Fibroblast of mammary gland (primary cell): ENCODE measurements at places on chromosomes 4 and X.

DNA sequence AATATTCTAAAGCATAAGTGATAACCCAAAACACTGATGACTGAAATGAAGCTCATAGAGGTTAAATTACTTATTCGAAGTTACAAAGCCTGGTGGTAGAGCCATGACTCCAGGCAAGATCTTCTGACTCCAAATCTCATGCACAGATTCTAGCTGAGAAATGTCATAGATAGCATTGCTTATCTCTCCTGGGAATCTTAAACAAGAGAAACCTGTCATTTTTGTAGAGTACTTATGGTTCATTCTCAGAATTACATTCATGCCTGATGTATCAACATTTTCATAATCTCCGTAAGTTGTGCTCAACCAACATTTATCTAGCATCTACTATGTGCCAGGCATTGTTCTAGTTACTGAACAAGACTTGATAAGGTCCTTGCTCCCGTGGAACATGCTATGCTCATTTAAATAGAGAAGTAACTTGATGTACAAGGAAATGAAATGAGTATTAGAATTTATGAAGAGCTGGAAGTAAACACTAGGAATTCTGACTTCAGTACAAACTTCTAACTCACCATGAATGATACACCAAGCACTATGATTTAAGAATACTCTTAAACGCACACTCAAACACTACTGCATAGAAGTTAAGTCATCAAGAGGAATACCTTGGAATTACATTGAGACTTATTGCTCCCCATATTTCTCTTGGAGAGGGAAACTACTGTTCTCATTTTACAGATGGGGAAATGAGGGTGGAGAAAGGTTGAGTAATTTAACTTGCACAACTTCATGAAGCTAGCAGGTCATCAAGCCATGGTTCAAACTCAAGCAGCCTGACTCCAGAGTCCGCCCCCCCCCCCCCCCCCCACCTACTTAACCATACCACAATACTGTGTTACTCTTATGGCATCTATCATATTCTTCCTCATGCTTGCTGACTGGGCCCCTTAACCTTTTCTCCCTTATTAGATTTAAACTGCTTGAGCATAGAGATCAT lies 45.4 kb downstream of the MBNL3 start:
- DNase-seq: peak; percentile 58

DNA sequence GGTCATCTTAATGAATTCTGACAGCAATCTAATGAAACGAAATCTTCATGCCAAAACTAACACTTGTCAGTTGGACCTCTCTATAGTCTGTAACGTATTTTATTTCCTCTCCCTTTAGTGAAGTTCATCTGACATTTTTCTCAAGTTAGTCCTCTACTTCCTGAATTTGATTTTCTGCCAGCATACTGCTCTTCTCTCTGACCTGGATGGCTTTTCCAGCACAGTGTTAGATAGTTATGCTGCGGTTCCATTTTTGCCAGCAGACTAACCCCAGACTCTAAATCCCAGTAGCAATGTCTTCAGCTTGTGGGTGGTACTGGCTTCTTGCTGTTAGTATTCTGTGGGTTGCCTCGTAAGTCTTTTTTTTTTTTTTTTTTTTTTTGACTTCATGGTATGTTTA lies 146.7 kb upstream of the VEGFC start:
- peak; percentile 75 for DNase-seq

- no peak for DNase-seq
These were observed 31.5 kb upstream of the S100G start for GRCh38 chrX:16618422-16618821.

DNA sequence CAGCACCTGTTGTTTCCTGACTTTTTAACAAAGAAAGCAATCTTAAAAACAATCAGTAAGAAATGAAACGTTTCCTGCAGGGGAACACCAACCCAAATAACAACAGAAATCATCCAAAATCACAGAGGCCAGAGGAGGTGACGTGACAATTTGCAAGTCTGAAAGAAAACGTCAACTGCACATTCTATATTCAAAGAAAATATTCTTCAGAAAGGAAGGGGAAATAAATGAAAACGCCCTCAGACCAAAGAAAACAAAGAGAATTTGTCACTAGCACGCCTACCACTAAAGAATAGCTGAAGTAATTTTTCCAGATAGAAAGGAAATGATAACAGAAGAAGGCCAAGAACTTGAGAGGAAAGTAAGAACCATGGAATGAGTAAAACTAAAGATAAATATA lies 74.4 kb downstream of the CASP3 start:
- DNase-seq: no peak

DNA sequence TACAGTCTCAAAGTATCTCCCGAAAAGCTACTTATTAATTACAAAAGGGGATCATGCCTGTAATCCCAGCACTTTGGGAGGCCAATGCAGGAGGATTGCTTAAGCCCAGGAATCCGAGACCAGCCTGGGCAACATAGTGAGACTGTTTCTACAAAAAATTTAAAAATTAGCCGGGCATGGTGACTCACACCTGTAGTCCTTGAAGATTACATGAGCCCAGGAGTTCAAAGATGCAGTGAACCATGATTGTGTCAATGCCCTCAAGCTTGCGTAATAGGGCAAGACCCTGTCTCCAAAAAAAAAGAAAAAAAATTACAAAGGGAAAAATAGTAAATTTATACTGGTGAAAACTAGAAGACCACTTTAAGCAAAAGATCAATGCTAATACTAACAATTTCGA lies 3.3 kb upstream of the PORCN start:
- no peak for DNase-seq

DNA sequence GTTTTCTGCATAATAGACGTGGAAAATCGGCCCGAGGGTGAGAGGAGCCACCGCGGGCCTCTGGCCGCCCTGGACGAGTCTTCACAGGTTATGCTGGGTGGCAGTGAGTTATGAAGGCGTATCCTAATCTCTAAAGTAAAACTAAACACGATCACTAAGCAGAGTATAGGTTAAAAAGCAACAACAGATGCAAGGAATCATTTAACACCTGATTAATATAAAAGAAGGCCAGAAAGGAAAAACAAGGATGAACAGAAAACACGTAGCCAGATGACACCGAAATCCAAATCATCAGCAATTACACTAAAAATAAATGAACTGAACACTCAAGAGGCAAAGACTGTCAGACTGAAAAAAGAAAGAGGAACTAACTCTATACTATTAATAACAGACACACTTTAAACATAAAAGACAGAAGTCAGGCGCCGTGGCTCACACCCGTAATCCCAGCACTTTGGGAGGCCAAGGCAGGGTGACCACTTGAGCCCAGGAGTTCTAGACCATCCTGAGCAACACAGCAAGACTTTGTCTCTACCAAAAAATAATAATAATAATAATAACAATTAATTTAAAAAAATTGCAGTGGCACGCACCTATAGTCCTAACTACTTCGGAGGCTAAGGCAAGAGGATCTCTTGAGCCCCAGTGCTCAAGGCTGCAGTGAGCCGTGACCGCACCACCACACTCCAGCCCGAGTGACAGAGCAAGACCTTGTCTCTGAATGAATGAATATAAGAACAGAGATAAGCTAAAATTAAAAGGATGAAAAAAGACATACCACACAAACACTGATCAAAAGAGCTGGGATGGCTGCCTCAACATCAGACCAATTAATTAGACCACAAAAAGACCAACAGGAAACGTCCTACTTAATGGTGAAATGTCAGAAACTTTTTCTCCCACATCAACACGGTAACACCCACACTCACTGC lies 30.0 kb downstream of the CTBP1 start:
- DNase-seq: no peak

DNA sequence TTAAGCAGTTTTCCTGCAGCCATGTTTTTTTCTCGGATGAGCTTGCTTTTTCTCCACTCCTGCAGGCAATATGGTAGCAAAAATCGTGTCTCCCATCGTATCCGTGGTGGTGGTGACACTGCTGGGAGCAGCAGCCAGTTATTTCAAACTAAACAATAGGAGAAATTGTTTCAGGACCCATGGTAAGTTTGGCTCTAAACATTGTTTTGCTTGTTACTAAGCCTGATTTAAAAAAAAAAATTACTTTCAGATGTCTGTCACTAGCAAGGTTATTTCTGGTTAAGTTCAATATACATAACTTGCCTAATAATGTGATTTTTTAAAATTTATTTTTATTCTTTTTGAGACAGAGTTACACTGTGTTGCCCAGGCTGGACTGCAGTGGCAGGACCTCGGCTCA lies 17.5 kb upstream of the GYG2 start:
- DNase-seq: peak; percentile 22

DNA sequence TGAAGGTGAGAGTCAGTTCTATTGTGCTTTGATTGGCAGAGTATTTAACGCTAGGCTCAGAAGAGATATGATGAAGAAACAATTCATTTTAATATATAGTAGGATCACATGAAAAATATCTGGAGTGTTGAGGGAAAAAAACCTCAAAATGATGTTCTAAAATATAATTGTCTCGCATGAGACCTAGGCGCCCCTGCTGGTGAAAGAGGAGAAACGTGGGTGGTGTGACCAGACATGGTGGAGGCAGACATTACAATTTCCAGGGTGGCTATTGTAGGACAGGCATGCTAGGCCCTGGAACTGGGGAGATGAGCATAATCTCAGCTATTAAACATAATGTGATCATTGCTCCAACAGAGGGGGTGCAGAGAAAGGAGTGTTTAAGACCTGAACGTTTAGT lies 210.0 kb downstream of the HS3ST1 start:
- DNase-seq: no peak

DNA sequence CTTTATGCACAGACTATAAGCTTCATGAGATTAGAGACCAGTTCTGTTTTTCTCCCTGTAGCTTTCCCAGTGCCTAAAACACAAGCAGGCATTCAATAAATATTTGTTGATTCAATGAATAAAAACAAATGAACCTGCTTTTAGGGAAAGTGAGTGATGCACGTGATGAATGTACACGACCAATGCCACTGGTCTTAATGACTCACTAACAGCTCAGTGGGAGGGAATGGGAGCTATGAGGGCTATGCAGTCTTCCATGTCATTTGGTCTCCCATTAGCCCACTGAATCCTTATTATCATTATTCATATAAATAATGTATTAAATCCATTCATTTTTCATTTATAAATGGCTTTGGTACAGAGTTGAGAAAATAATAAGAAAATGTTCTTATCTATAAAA lies 247.4 kb downstream of the FBXO8 start:
- peak; percentile 54 for DNase-seq

GRCh38 chr4:153025406-153025805 lies 89.3 kb downstream of the FHDC1 start:
- DNase-seq: no peak

DNA sequence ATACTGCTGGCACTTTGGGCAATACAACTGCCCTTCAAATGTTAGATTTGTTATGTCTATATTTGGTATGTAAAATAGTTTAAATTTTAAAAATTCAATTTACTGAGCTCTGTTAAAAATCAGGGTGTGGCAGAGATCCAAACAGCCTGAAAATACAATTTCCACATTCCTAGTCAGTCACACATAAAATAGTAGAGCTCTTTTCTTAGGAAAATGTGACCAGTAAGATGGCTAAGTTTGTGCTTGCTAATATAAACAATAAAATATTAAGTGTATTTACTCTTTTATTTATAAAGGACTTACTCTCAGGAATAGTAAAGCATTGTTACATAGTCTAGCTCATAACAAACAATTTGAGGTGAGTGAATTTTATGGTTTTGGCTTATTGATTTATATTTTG lies 200.2 kb downstream of the DKK2 start:
- no peak for DNase-seq

DNA sequence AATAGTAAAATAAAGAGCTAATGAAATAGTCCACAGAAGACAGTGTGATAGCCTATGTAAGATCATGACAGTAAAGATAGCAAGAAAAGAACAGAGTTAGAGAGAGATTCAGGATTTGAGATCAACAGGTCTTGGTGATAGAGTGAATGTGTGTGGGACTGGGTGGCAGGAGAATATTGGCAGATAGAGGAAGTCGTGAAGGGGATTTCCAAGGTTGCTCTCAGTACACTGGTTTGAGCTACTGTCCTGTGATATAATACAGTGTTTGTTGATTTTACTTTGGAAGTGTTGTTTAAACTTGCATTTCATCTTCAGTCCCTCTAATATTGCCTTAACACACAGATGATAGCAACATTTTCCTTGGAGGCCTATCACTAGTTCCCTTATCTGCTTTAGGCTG lies 44.1 kb downstream of the DTHD1 start:
- no peak for DNase-seq

DNA sequence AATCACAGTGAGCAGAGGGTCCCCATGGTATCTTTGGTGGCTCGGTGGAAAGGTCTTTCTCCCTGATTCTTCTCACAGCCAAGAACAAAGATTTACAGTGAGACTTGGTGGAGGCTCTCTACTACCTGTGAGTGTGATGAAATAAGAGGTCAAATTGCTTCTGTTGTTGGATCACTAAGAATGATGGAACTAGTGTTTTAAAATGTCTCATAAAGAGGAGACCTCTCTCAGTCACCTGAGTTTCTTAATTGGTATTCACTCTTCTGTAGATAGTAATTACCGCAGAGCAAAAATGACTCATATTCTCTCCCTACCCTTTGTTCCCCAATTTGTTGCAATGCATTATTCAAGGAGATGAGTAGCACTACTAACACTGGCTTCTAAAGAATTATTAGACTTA lies 100.9 kb upstream of the TBC1D9 start:
- peak; percentile 10 for DNase-seq
